NCI-H1092 treated with DMSO at 0.1 percent for 48 hours (cell line): ENCODE measurements at places on chromosomes 11 and 22.

DNA sequence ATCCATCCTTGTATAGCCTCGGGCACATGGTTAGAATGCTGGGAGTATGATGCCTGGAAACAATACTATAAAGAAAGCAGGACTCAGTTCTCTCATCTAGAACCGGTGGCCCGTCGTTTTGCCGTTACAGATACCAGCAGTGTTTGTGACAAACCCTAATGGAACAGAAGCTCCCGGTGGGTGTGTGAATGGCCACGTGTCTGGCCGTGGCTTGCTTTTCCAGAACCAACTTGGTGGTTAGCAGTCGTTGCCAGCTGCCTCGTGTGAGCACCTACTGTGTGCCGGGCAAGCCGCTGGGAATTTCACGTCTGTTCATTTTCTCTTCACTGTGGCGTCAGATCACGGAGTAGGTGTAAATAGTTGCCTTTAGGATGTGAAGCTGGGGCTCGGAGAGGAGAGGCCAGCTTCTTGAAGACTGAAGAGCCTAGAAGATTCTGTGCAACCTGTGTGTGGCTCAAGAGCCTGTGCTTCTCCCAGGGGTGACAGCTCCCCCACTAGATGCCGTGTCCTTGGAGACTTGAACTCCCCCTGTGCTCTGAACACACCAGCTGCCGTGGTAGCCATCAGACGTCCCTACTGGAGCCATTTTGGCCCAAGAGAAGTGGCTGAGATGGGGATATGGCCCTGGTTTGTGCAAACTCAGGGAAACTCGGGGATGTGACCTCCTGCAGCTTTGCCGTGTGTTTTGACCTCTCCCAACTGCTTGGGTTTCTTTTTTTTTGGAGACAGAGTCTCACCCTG, 57.5 kb upstream of the PPARA start:
- DNase-seq: no peak

GRCh38 chr11:93289782-93290463, 40.6 kb upstream of the DEUP1 start:
- DNase-seq: no peak

DNA sequence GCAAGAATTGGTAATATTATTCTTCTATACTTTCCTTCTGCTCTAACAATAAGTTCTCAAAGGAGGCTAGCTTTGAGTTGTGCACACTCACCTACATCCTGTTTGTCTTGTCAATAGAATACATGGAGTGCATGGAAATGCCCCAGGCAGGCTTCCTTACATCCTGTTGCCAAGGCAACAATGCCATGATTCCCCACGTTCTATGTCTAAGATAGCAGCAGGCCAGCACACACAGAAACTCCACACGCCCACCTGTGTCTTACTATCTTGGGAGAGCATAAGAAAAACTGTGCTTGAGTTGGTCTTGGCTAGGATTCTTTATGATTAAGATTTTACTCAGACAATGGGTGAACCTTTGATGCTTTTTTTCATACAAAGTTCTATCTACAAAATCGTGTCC, 379.2 kb downstream of the AASDHPPT start:
- DNase-seq: no peak

- DNase-seq: no peak
These were observed 20.0 kb downstream of the FAM83F start for GRCh38 chr22:40014667-40015248.

GRCh38 chr11:11944444-11944843, 64.0 kb downstream of the DKK3 start:
- no peak for DNase-seq
